ENCODE measurements at places on chromosomes 1 and 21. TPM values are rescaled to one million over a fixed set of nuclear protein-coding genes. Genes with fewer than 3 reads are reported as not detected.

- DNase-seq = no peak
Observed at GRCh38 chr1:173190101-173190936, 16.8 kb downstream of the TNFSF4 start.

Gene LCE1A
- not detected for total RNA-seq

Gene OR2T2
- total RNA-seq = not detected

DNA sequence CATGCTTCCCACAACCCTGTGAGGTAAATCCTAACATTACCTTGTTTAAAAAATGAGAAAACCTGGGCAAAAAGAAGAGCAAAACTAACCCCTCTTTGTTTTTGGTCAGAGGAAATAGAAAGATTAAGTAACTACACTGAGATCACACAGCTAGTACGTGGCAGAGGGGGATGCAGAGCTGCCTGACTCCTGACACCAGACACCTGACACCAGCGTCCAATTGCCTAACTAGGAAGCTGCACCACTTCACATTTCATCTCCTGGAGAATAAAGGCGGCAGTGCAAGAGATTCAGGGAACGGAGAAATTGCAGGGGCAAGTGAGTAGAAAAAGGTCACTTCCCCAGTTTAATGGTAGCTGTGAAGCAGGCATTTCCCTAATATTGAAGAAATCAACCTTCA is 229.3 kb upstream of the PTBP2 start:
- DNase-seq = no peak

GRCh38 chr21:45868086-45868485 is 113.5 kb upstream of the COL6A1 start:
- DNase-seq = no peak

Data from activated naive CD8-positive, alpha-beta T cell treated with anti-CD3 and anti-CD28 coated beads for 36 hours (primary cell).